Activated CD4-positive, alpha-beta T cell treated with anti-CD3 and anti-CD28 coated beads for 4 hours (primary cell): ENCODE measurements at places on chromosomes 1 and 21.
A peak's percentile ranks its signal among the peaks of the same experiment; 100 is the strongest.

DNA sequence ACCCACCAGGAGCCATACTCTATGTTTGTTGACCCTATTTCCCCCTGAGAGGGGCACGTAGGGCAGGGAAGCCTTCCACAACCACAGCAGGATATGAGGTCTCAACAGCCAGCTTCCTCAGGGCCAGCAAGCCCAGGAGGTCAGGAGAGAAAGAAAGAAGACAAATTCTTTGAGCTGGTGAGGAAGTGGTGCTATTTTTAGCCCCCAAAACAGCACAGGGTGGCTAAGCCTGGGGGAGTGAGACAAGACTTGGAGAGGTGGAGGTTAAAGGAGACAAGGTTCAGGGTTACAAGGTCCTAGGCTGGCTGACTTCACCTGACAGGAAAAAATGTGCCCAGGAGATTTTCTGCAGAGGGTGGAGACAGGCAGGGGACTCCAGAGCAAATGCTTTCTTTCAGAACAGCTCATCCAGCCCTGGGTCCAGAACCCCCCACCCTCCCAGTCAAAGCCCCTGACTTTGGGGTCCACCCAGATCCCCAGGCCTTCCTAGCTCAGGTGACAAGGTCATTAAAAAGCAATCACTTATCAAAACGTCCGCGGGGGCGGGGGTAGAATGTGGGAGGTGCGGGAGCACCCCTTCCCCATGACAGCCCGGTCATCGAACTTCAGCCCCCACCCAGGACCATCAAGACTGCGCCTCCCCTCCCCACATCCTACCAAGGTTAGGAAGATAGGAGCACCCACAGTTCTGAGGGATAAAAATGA, 1.3 kb downstream of the SV2A start:
- DNase-seq, result no peak

DNA sequence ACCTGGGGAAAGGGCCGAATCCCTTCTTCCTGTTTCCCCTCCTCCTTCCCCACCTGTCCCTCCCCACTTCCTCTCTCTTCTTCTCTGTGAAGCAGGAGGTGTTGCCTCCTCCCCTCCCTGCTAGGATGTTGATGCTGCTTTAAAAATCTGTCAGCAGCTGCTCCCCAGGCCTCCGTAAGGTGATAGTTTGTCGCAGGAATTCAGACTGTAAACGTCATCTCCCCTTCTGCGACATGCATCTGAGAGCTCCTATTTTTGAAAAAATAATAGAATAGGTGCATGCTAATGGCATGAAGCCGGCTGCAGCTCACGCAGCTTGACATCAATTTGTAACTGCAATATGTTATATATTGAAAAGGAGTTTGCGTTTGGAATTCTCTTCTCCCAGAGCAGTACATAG, 70.1 kb downstream of the KAZN start:
- DNase-seq, result no peak

DNA sequence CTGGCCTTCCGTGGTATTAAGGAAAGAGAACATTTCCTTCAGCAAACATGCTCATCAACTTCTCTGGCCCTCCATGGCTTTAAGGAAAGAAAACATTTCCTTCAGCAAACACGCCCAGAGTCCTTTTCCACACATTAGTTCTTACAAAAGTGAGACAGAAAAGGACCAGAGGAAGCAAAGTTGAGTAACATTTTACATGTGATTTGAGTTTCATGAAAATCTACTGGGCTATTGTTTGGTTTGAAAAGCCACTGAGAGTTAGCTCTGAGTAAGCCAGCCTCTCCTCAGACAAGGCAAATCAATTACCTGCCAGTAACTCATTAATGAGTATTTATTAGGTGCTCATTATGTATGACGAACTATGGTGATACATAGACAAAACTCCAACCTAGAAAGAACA, 78.0 kb downstream of the NID1 start:
- DNase-seq, result no peak

- no peak for DNase-seq
Observed at GRCh38 chr1:42168763-42169162, 4.2 kb upstream of the GUCA2A start.

DNA sequence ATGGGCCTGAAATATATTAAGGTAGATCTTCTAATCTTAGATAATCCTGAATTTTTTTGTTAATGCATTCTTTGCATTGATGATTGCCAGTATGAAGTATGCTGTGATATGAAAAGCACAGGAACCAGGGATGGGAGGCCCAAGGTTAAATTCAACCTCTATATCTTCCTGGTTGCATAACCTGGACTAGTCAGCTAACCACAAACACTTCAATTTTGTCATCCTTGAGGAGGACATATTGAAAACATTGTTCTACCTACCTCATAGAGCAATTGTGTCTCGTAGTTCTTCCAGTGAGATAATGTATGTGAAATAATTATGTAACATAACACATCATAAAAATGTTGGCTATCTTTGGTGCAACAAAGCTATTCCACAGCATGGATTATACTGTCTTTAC, 25.6 kb downstream of the PDC start:
- no peak for DNase-seq

- DNase-seq, result no peak
Observed at GRCh38 chr1:193538003-193538354, 351.6 kb upstream of the B3GALT2 start.

- no peak for DNase-seq
Observed at GRCh38 chr1:227756172-227756959, 21.1 kb downstream of the SNAP47 start.

- DNase-seq, result peak; percentile 46
Observed at GRCh38 chr1:77281491-77282186, at the start of gene AK5. Gene AK5, plus strand, starts transcription at chr1:77282019. Its CDS starts 295 bp downstream, at chr1:77282314.

DNA sequence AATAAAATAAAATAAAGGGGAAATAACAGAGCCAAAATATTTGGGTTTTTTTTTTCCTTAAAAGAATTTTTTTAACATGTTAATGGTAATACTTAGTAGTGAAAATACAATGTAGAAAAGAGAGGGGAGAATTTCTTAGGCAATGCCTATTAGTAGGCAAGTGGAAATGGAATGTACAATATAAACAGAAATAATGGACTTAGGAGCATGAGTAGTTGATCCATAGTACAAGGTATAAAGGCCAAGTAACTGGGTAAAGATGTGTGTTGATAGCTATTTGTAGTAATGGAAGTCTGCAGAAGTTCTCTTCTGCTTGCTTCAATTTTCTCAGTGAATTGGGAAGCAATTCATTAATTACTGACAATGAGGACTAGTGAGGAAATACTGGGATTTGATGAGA, 34.4 kb downstream of the TESK2 start:
- DNase-seq, result no peak

GRCh38 chr1:76723949-76724348, 143.3 kb upstream of the ST6GALNAC5 start:
- no peak for DNase-seq

GRCh38 chr1:219917851-219918466, 10.4 kb downstream of the SLC30A10 start:
- no peak for DNase-seq

- no peak for DNase-seq
Observed at GRCh38 chr1:45306319-45306718, 20.4 kb upstream of the HPDL start.
